ENCODE measurements at places on chromosomes 5 and 9.

GRCh38 chr9:13484186-13484585, 204.7 kb upstream of the MPDZ start:
- DNase-seq, result no peak

DNA sequence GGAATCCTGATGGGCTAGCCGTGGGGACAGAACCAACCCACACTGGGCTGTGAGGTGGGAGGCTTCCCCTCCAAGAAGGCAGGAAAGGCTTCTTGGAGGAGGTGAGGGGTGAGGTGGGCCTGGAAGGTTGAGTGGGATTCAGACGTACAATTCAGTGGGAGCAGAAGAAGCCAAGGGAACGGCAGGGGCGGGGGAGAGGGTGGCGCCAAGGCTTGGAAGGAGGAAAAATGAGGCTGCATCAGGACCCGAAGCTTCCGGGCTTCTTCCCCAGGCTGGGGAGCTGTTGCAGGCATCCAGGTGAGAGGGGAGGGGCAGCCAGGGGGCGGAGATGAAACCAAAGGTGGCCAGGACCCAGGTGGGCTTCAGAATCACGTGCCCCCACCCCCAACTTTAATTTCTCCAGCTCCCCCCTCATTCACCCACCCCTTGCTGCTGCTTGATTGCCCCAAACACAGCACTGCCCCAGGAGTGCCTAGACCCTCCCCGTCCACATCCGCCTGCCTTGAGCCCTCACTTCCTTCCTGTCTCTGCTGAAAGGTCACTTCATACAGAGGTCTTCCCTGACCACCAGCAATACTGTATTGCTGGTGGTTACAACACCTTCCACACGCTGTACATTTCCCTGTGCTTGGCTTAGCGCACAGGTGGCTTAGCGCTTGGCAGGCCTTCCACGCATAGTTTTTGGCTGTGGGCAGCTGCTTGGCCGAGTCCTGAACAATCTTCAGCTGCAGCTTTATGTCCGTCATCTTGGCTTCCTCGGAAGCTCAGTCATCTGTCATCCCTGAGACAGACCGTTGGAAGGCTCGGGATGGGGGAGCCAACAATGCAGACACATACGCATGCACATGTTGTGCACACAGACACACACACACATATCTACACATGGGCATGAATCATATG, 193.5 kb downstream of the RGS3 start:
- no peak for DNase-seq

DNA sequence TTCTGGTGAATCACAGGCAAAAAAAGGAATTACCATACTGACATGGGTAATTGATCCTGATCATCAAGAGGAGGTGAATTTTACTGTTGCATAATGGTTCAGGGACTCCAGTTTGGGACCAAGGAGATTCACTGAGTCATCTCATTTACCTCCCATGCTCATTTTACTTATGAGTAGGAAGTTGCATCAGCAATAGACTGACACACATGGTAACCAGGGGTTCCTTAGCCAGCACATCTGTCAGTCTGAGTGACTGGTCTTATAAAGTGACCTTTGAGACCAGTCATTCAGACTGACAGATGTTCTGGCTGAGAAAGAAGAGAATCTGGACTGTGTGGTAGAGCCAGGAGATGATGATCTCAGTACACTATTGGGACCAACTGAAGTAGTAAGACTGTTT, 384.6 kb upstream of the CD180 start:
- DNase-seq, result peak; percentile 56

GRCh38 chr5:8892926-8893325, 652.9 kb downstream of the SEMA5A start:
- DNase-seq, result no peak

GRCh38 chr9:84697509-84698114, 28.1 kb downstream of the NTRK2 start:
- peak; percentile 81 for DNase-seq

- peak; percentile 17 for DNase-seq
Observed at GRCh38 chr5:94240596-94240992, 377.8 kb downstream of the KIAA0825 start.
